ENCODE measurements at places on chromosomes 2 and 18.
A peak's percentile ranks its signal among the peaks of the same experiment; 100 is the strongest.

DNA sequence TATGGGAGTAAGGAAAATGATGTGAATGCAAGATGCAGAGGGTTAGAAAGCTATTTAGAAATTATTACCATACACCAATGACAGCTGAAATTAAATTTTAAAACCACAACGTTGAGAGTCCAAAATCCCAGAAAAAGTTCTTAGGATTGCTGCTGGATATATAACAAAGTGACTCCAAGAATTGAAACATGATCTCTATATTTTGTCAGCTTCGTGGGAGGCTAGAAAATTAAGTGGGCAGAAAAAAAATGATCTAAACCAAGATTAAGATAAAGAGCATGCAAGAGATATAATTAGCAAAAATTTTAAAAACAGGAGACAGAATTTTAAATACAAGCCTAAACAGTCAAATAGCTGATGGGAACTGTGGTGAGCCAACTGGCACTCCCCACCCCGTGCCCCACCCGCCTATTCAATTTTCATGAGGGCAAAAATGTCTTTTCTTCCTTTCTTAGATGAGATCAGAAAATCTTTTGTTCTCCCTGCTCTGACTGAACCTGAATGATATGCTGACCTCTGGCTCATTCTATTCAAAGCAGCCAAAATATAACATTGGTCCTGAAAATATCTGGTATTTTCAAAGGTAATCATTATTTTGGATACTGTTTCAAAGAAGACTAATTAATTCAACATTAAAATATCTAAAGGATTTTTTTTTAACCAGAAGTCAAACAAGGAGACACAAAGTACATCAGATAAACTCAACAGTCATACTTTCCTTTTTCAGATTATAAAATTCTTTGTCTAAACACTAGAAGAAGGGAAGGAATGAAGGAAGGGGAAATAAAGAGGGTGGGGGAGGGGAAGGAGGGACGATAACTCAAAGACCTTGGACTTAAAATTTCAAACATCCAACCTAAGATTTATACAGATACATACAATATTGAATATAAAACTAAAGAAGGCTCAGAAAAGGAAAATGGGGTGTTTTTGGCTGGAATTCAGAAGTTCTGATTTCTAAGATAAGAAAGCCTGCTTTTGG is 12.2 kb downstream of the KANSL3 start:
- no peak for DNase-seq

DNA sequence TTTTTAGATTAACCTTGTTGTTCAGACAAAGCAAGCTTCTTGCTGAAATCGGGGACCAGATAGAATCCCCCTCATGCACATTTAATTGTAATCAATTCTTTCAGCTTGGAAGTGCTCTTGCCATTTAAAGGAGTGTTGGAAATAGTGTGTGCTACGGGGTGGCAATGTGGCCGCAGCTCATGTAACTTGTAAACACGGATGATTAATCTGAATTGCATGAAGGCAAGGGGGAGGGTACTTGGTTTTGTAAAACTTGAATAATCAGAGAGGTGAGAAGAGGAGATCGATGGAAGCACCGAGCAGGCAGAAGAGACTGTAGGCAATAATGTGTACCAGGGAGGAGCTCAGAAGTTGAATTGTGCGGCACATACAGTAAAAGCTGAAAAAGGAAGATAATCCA is 273.5 kb downstream of the PTGR3 start:
- DNase-seq, result no peak

DNA sequence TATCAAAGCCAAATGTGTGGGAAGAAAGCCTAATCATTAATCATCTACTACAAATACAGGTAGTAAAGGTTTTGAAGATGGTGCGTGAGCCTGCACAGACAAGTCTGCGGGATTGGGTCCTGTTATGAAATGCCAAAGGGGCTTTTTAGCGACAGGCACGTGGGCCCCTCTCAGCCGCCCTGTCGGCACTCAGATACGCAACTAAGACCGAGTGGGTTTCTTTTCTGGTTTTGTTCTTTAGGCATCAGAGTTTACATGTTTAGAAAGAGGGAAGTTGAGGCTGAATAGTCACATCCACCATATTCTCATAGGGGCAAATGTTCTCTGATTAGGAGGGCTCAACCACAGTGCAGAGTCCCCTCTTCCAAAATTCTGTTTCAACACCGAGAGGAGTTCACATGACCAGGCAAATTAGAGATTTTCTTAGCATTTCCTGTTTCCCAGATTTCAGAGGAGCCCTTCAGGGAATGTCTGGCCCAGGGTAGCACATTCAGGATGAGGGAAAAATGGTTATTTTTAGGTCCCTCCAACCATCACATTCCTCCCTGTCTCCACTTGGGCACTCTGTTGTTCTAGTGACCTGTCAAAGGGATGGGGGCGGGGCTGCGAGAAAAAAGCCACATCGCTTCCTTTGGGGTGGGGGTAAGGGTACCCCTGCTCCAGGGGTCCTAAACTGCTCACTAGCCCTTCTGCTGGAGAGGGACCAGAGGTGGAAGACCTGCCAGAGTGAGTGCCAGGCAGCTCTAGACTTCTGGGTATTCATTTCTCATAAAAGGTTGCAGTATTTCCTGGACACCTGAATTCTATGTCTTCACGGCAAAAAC is 159.2 kb downstream of the BCL2 start:
- no peak for DNase-seq

DNA sequence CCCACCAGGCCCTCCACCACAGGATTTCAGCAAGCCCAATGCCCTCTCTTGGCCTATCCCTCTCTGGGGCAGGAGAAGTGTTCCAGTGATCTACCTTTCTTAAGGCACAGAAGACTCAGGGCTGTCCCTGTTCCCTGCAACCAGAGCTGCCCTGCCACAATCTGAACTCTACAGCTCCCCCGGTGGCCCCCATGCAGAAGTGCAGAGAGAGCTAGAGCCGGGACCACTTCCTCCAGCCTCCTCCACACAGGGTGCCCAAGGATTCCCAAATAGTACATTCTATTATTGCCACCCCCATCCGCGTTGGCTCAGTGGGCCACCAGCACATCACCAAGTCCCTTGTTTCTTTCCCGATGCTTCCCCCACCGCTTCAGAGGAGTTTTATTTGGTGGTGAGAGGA is 114.8 kb upstream of the PTPRM start:
- no peak for DNase-seq

DNA sequence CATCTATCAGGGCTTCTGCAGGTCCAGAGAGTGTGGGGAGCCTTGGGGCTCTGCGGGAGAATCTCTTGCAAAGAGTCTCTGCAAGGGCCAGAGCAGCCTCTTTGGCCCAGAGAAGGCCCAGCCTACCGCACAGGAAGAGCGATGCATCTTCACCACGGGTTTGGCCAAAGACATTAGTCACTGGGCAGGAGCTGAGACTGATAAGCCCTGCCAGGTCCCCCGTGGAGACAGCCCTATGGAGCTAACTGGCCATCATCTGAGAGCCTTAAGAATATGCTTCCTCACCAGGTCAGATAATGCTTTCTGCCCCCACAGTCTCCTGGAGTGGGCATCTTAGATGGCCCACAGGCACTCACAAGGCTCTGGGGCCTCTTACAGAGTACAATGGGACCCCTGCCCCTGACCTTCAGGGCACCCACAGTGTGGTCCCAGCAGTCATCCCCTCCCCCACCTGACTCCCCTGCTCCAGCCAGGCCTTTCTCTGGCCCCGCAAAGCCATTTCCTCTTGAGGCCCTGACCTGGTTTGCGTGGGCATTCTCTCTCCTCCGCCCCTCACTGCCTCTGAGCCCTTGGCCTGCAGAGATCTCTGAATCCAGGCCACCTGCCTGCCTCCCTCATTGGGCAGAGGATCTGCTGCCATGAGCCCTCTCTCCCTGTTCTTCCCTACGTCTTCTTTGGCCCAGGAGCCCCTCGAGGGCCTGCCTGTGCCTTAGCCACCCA is 31.9 kb upstream of the MAPRE3 start:
- peak; percentile 54 for DNase-seq

DNA sequence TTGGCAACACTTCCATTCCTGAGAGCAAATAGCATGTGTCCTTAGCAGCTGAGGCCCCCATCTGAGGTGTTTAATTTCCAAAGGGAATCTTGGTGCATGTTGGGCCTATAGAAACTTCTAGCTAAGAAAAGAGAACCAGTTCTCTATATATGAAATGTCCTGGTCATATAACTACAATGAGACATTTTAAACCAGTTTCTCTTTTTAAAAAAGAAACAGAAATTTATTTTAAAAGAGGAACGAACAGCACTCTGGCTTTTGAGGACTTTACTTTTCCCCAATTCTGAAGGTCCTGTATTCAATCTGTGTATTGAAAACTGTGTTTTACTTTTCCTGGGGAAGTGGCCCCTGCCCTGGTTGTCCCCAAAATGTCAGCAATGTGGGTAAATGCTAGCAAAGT is 309.5 kb upstream of the STON1 start:
- no peak for DNase-seq

GRCh38 chr2:7209757-7210555 is 292.7 kb downstream of the RNF144A start:
- DNase-seq, result no peak

GRCh38 chr2:210190345-210190744 is 19.1 kb upstream of the KANSL1L start:
- no peak for DNase-seq

DNA sequence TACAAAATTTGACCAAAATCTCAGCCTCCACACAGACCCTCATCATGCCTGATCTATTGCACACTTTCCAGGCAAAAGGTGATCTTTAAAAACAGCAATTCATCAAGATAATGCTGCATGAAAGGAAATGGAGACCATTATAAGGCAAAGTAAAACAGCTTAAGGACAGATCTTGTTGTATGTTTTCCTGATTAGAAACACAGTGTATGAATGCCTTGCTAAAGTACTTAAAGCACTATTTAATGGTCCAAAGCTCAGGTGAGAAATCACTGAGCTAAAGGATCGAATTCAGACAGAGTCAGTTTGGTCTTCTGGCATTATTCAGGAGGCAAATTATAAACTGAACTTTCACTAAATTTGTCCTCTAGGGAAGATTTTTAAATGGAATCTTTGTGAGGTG is 18.7 kb upstream of the FTCDNL1 start:
- no peak for DNase-seq

DNA sequence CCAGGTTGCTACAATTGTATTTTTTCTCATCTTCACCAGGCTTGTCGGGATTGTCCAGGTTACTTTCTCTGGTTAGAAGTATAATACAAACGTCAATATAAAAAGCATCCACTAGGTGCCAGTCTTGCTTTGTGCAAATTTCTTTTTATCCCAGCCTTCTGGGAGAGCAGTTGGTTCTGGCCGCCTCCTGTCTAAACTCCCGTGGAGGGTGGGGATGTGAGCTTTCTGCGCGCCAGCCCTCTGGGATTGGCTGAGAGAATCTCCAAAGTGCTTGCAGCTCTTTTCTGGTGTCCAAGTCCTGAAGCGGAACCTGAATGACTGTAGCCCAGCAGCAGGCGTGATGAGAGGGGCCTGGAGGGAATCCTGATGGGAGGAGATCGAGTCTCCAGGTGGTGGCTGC is 22.4 kb upstream of the TOGARAM2 start:
- peak; percentile 65 for DNase-seq

DNA sequence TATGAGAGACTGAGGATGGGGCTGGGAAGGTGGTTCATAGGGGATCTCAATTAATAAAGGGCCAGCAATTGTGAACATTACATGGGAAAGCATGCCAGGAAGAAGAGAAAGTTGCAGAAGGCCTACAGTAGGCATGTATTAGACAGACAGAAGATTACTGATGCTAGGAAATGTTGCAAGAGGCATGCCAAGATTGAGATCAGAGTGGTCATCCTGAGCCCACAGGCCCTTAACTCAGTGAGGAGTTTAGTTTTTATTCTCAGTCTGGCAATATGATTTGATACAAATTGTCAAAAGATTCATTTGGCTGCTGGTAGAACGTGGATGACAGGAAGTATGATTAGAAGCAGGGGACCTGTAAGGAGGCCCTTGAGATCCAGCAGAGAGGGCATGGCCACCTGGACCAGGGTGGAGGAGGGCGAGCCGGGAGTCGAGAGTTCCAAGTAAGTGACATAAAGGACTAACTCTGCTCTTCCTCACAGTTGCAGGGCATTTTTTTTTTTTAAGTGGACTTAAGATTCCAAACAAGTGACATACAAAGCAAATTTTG is 54.9 kb downstream of the EPHA4 start:
- no peak for DNase-seq

DNA sequence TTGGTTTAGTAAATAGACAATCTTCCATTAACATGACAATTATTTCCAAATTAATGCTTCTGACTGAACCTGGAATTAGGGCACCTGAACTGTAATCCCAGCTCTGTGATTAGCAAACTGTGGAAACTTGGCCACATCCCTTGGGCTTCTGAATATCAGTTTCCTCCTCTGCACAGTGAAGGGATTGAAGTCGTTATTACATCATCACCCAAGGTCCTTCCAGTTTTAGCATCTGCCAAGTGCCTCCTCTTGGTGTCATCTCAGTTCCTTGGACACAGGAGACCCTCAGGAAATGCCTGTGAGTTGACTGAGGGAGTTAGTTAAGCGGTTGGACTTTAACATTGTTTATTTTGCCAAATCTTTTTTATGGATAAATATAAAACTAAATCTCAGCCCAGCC is 64.8 kb downstream of the MOGAT1 start:
- no peak for DNase-seq

- DNase-seq, result no peak
Observed at GRCh38 chr2:144449028-144449406, 70.9 kb downstream of the ZEB2 start.

GRCh38 chr2:211963969-211964368 is 574.6 kb downstream of the ERBB4 start:
- DNase-seq, result no peak

DNA sequence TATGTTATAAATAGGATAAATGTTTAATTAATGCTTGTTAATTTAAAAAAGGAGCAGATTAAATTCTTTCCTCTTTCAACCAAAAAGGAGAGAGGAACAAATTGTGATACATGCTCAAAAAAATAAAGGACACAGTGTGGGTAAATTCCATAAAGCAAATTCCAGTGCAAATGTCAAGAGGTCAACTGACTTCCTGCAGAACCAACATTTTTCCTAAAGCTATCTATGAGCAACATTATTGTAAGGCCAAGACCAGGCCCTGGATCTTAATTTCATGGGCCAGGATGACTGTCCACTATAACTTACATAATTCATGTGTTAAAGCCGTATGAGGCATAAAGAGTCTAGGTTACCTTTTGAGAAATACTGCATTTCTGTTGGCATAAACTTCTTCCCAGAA is 93.9 kb upstream of the RPE start:
- no peak for DNase-seq

DNA sequence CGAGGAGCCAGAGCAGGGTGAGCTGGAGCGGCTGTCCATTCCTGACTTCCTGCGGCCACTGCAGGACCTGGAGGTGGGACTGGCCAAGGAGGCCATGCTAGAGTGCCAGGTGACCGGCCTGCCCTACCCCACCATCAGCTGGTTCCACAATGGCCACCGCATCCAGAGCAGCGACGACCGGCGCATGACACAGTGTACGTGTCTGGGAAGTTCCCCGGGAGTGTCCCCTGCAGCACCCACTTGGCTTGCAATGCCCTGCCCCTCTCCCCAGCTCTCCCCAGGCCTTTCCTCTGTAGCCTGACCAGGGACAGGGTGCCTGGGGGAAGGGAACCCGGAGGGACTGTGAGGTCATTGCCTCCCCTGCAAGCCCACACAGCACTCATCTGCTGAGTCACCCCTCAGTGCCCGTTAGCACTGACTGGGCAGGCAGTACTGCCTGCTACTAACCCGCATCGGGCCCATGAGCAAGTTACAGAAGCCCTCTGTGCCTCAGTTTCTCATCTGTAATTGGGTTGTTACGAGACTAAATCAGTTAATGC is 29.4 kb upstream of the GMPPA start:
- DNase-seq, result no peak
